ENCODE measurements at places on chromosomes 4 and X.

DNA sequence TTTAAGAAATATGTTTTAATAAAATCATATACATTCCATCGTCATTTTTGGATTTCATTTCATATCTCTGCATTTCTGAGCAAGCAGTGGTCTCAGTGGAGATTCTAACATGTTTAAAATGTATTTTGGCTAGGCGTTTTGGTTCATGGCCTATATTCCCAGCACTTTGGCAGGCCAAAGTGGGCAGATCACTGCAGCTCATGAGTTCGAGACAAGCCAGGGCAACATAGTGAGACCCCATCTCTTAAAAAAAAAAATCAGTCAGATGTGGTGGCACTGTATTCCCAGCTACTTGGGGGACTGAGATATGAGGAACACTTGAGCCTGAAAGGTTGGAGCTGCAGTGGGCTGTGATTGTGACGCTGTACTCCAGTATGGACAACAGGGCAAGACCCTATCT is 67.5 kb upstream of the RAB33B start:
- DNase-seq: no peak

GRCh38 chr4:2469192-2469984 is 482 bp downstream of the RNF4 start:
- DNase-seq: peak; percentile 88

GRCh38 chr4:42436928-42437565 is 39.8 kb downstream of the SHISA3 start:
- no peak for DNase-seq

DNA sequence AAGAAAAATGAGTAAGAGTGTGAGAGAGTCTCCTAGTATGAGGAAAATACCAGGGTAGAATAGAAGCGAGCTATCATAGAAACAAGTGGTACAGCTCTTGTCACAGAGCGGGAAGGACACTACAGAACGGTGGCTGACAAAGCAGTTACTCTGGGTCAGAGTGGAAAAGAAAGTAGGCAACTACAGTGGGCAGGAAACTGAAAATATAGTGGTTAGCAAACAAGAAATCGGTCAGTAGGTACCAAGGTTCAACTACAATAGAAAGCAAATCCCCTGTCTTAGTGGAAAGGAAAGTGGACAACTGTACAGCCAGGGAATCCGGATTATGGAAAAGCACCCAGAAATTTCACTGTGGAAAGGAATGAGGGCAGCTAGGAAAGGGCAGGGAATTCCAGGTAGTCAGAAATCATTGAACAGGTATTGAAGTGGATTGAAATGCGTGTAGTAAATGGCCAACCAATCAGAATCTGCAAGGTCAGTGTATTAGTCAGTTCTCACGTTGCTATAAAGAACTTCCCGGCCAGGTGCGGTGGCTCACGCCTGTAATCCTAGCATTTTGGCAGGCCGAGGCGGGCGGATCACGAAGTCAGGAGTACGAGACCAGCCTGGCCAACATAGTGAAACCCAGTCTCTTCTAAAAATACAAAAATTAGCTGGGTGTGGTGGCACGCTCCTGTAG is 219.6 kb upstream of the DIAPH2 start:
- DNase-seq: no peak

GRCh38 chr4:141565379-141566089 is 70.8 kb upstream of the IL15 start:
- DNase-seq: no peak

DNA sequence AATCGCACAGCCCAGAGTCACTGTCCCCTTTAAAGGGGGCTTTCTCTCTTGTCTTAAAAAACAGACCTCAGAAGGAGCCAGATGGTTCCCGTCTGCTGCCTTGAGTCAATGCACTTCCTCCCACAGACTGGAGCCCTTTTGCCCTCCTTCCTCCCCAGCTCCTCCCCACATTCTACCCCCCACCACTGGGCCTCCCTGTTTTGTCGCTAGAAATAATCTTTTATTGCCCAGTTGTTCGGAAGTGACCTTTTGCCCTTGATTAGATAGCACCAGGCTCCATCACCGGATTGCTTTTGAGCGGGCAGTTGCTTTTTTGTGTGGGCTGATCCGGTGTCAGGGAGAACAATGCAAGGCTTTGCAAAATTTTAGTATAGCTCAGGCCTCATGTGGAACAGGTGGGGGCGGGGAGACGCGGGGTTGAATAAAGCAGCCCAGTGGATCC is 47.7 kb downstream of the SPRY1 start:
- peak; percentile 84 for DNase-seq
